Putamen (tissue), 1 donor: ENCODE measurements at places on chromosomes 6 and 20.

DNA sequence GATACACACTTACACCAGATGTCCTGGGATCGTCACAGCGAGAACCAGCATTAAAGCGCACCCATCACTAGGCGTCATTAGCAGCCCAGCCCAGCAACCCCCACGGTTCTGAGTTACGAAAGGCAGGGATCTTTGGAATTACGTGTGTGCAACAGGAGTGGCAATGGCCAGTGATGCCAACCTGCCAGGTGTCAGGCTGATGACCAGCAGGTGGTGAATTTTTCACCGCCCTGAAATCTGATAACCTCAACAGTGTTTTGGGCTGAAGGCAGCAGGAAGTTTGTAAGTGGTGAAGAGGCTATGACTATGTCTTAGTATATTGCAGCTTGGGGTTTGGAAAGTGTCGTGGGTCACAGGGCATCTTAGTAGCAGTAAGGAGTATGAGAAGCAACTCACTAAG lies 166.1 kb downstream of the TMEM242 start:
- DNase-seq, result no peak

- no peak for DNase-seq
These were observed 241.2 kb downstream of the TFAP2C start for GRCh38 chr20:56870271-56870670.

- DNase-seq, result no peak
These were observed 137.9 kb upstream of the RNF24 start for GRCh38 chr20:4153251-4153650.

DNA sequence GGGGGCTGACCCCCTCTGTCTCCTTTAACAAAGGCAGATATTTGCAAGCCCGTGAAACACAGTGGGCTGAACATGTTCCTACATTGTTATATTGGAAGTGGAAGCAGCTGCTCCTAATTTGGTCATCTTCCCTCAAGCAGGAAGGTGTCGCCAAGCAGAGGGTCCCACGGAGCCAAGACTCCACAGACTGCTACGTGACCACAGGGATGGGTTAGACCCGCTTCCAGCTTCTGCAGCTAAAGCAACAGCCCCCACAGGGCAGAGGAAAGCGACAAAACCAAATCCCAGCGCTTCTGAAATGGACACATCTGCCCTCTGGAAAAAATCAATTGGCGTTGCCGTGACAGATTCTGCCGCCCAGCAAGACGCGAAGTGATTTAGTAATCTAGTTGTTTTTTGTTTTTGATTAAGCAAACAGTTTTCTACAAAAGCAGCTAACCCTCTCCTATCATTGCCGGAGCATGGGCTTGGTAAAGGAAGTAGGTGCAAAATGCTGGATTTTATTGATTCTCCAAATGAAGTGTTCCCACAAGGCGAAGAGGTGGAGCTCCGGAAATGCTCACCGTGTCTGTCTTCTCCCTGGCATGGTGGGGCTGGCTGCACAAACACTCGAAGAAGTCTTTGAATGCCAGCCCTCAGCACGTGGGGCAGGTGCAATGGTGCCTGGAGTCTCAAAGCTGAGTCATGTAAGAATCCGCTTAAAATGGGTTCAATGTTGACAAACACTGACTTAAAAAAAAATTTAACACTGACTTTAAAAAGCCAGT lies 79.4 kb upstream of the FRMD1 start:
- DNase-seq, result no peak

DNA sequence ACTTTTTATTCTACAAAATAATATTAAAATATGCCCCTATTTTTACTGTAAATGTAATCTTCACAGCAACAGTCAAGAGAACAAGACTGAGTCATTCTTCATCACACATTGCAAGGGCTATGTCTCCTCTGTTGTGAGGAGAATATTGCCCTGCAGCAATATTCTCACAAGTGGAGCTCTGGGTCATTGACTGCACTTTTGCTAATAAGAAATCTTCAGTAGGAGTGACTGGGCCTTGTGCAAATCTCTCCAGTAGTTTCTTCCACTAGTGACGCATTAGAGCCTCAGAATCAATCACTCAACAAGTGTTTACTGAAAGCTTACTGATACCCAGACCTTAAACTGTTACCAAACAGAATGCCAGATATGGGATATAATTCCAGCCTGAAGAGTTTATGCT lies 49.1 kb downstream of the LAMA2 start:
- no peak for DNase-seq

- DNase-seq, result no peak
These were observed 105.5 kb downstream of the TIAM2 start for GRCh38 chr6:155100591-155100990.

DNA sequence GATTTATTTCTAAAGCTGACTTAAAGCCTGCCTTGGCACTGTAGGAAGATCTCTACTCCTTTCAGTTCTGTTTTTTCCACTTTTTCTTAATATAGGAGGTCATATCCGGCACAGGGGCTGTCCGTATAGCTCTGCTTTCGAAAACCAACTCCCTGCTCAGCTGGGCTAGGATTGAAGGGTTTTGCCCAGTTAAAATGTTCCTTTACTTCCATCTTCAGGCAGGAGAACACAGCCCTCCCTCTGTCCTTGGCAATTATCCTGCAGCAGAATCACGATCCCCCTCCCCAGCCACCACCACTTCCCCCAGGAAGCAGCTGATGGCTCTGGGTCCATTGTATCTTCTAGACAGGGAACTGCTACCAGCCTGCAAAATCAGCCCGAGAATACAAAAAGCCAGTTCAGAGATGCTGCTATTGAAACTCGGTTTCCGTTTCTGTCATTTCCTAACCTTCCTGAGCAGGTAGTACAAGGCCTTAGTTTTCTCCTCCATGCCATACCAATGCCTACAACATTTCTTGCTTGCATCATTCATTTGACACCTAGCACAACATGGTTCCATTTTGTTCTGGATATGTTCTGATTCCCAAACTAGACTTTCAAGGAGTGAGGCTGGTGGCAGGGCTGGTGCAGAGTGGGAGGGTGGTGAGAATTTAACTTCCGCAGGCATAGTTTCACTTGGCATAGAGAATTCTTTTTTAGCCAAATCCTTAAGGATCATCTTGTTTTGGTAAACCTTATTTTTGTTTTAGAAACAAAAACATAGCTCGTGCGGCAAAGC lies 53.9 kb downstream of the FAM50B start:
- DNase-seq, result no peak

DNA sequence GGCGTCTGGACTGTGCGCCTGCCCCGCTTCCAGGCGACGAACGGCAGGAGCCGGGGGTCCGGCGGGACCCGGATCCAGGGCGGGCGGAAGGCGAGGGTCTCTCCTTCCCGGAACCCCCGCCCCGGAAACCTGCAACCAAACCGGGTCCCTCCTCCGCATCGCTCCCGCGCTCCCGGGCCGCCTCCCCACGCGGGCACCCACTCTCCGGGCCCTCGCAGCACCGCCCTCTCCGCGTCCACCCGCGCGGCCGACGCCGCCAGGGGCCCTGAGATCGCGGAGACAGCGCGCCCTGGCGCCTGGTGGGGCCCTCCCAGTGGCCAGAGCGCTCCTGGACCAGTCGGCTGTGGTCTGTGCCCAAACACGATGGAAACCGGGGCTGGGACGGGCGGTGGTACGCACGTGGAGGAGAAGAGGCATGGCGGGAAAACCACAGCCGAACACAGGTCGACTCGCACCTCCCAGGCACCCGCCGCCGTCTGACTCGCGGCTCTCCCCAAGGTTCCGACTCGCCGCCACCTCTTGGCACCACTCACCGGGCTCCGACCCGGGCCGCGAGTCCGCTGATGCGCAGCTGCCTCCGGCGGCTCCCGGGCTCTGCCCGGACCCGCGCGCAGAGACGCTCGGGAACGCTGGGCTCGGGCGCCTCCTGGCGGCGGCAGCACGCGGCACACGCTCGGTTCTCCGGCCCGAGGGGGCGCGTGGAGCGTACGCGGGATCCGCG lies 7.9 kb downstream of the NKX2-2 start:
- DNase-seq, result peak; percentile 81

GRCh38 chr6:15462717-15463525 lies 199.9 kb downstream of the DTNBP1 start:
- DNase-seq, result no peak

DNA sequence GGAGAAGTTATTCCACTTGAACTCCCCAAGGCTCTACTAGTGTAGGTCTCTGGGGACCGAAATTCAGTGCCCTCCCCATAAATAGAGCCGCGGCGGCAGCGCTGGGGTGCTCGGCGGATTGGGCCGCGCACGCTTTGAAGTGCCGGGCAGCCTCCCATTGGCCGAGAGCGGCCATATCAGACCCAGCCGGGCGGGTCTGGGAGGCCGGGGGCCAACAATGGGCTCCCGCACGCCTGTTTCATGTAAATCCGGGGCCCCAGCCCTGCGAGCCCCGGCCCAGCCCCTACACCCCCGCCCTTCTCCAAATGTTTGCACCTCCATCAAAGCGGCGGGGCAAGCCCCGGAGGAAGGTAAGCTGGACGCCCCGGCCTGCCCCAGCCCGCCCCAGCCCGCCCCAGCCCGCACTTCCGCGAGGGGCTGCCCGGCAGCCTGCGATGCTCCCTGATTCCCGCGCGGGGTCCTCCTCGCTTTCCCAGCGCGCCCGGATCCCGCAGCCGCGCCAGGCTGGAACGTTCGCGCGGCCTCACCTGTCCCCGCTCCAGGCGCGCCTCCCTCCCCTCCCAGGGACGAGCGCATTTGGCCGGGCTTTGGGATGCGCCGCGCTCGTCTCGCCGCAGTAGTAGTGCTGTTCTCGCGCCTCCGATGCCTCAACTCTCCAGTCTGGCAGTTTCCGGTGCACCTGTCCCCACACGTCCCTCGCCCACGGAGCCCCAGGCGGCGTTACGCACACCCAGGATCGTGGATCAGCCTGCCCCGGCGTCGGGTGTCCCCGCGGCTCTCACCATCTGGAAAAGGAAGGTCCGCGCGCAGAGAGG lies at the start of gene TBXT:
Gene TBXT (minus strand): TSS at position 51 of the 815 bp plus-strand sequence. CDS start 260 bp downstream, outside the sequence.
- no peak for DNase-seq

- no peak for DNase-seq
These were observed 149.4 kb upstream of the ESR1 start for GRCh38 chr6:151658091-151658490.

- no peak for DNase-seq
These were observed 75.2 kb downstream of the YTHDF1 start for GRCh38 chr20:63140514-63141433.

- peak; percentile 22 for DNase-seq
These were observed 200.9 kb upstream of the EYA4 start for GRCh38 chr6:133040094-133040802.

DNA sequence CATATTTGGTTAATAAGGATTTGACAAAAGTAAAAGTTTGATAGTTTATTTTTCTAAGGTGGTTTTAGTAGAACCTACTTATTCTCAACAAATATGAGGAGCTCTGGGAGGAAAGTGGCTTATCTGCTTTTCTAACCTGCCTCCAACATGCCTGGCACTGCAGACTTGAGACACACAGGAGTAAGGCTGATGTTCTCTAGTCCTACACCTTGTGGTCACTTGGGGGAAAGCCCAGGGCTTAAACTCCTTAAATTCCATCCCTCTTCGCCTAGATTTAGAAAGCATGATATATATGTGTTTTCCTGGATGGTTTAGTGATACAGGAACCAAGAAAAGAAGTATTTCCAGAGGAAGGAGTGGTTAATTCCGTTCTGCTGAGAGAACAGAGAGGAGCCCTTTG lies 39.9 kb upstream of the SAMD5 start:
- no peak for DNase-seq

DNA sequence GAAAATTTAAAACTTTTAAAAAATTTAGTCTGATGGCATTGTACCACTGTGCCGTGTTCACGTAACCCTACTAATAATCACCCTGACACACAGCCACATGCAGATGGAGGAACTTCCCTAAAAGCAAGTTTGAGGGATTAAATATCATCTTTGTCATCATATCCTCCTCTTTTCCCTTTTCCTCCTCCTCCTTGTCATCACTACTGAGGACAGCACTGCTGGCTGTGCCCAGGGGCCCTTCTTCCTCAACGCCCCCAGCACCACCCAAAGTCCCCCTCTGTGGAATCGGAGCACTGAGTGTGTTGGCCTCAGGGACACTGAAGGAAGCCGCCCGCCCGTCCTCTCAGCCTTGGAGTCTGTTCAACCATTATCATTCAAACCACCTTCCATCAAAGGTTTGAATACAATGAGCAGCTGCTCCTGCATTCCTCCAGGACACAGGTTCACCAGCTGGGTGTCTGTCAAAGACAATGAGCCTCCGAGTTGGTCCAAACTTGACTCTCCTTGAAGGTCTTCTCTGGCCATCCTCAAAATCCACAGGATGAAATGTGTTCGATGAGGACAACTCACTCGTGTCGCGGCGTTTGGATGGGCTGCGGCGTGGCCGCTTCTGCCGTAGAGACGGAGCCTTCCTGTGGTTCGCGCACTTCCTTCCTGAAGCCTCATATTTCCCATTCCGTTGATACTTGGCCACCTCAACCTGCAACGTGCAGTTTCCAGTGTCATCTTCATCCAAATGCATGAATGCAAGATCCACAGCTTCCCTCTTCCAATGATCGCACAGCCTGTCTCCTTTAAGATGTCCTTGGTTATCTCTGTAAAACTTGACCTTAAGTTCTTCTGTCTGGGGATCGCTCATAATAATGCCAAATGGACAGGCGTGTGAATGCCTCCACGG lies 23.3 kb downstream of the NQO2 start:
- no peak for DNase-seq

DNA sequence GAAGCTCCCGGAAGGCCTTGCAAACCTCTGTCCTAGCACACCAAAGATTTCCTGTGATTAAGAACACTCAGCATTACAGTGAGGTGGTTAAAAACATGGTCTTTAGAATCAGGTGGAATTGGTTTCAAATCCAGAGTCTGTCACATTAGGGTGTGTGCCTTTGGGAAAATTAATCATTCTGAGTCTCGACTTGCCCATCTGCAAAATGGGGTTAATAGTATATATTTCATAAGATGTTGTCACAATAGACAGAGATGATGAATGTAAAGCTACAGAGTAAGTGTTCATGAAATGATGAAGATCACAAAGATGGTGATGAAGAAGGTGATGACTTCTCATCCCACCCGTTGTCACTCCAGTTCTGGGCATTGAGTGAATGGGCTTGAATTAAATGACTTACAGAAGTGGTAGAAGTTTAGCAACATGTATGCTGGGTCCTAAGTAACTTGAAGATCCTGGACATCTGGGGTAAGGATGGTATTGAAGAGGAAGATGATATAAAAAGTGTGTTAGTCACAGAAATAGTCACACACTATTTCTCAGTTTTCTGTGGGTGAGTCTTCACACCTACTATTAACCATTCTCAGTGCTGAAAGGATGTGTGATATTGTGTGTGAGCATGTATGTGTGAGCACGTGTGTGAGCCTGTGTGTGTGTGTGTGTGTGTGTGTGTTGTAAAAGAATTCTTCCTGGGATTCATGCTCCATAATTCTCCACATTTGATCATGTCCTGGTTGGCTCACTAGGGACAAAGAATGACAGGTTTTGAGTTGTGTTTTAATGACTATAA lies 28.0 kb upstream of the NEDD9 start:
- DNase-seq, result no peak

DNA sequence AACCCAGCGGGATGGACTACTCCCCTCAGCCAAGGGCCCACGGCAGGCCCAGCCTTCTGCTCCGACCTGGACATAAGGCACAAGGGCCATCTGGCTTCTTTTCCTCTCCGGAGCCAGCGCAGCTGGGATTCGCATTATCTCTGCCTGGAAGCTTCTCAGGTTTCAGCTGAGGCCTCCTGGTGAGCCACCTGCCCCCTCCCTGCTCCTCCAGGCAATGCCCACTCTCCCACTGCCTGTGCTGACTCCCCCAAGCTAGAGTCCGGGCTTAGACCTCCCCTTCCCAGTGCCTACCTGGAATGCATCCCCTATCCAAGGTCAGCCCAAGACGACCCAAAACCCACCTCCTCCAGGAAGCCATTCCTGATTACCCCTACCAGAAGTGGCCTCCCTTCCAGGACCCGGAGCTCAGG lies 60.7 kb downstream of the EZR start:
- DNase-seq, result no peak
